ENCODE measurements at places on chromosomes 4 and X.

GRCh38 chr4:142696334-142697122, 149.6 kb downstream of the INPP4B start:
- no peak for DNase-seq

DNA sequence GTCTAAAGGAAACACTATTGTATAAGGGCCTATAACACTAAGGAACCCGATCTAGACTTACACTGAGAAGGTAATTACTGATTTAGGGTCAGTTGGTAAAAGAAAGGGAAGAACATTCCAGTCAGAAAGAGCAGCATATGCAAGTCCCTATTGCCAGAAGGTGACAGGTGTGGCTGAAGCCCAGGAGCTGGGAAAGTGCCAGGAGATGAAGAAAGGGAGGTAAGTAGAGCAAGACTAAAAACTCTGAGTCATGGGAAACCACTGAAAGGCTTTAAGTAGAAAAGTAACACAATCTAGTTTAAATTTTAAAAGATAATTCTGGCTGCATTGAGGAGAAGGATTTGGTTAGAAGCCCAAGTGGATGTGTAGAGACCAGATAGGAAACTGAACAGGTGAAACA, 77.7 kb upstream of the INTU start:
- DNase-seq = no peak

- DNase-seq = no peak
Measured at GRCh38 chr4:78292341-78292740, 235.2 kb downstream of the FRAS1 start.

DNA sequence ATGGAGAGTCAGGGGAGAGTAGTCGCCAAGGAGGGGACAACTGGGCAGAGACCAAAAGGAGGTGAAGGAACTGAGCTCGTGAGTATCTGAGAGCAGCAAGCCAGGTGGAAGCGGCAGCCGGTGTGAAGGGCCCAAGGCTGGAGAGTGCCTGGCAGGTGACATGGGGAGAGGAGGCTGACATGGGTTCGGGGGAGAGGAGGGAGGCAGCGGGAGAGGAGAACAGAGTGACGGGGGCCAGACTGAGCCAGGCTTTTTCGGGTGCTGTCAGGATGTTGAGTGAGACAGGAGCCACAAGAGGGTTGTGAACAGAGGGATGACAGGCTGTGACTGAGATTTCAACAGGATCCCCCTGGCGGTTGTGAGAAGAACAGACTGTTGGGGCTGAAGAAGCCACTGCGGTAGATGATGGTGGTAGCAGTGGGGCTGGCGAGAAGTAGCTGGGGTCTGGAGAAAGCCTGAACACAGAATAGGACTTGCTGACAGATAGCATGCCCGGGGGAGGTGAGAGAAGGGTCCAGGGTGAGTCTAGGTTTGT, 5.7 kb downstream of the ELK1 start:
- DNase-seq = no peak

GRCh38 chrX:136586386-136586785, 54.4 kb downstream of the VGLL1 start:
- DNase-seq = peak; percentile 4

GRCh38 chrX:47562615-47563243, 1.7 kb downstream of the ARAF start:
- DNase-seq = no peak

DNA sequence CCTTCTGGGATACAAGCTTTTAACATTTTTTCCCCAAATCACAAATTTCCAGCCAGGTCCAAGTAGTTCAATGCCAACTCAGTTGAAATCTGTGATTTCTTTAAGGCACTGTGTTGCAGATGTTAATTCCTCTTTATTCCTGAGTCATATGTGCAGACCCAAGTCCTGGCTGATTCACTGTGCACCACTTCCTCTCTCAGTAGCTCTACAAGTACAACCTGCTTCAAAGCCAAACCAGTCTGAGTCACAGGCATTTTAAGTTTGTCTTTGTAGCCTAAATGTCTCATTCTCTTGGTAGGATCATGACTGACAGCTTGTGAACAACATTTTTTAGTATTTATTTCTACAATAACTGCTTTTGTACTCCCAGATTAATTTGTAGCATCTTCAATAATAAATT, 165.6 kb upstream of the S100G start:
- peak; percentile 3 for DNase-seq

- no peak for DNase-seq
Measured at GRCh38 chr4:3372933-3373465, 68.8 kb upstream of the HGFAC start.

DNA sequence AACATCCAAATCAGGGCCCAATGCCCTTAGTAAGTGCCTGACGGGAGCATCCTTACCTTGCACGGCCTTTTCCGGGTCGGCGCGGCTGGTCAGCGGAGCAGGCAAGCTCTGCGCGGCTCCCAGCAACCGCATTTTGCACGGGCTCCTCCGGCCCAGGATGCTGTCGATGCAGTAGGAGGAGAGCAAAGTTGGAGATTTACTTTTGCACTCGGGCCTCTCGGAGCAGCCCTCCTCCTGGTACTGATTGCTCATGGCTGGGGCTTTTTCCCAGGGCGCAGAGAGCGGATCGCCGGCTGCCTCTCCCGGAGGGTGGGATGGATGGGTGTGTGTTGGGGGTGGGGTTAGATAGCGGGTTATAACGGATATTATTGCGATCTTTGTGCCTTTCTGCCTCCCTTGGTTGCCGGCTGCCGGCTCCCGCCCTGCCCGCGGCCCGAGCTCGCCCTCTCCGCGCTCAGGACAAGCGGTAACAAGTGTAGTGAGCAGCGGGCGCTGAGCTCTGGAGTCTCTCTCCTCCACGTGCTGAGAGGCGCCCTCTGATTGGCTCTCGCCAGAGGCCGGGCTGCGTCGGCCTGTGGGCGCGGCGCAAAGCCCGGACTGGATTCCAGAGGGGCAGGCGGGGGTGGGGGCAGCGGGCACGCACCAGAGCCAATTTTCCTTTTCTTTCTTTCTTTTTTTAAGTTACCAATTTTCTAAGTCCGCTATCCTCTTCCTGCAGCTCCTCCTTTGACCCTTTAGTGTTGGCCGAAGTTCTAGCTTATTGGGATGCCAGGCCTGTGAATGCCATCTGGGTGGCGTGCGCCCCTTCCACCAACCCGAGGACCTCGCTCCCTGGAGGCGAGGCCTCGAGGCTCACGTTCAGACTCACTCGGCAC, at the start of gene ARX:
TSS of gene ARX (minus strand) at position 480 of the 875 bp plus-strand sequence. CDS start at position 252, 228 bp downstream.
- no peak for DNase-seq

DNA sequence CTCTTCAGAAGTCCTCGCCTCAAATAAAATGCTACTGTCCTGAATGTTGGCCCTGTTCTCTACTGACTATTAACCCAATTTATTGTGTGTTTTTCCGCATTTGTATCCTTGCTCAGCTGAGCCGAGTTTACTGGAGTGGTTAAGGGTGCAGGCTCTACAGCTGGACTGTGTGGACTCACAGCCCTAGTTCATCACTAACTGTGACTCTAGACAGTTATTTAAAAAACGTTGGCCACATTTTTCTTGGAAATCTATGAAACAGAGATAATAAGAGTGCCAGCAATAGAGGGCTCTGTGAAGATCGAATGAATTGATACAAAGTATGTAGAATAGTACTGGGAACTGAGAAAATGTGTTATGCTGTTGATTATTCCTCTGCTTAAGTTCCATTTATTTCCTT, 2.9 kb upstream of the GUF1 start:
- DNase-seq = no peak

- no peak for DNase-seq
Measured at GRCh38 chr4:147160908-147161513, 215.3 kb upstream of the TTC29 start.

DNA sequence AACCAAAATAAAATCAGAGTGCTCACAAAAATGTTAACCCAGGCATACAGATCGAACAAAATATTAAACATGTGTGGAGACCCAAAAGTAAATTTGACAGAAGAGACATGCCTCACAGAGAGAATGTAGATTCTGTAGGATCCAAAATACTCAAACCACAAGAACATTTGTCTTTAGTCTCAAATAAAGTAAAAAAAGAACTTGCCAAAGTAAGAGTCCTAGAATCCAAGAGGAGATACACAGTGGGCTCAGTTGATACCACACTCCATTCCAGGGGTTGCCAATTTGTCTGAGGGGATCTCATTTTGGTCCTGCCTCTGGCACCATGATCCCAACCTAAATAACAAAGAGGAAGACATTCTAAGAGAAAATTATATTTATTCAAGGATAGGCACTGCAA, 316.4 kb downstream of the GALNTL6 start:
- no peak for DNase-seq

DNA sequence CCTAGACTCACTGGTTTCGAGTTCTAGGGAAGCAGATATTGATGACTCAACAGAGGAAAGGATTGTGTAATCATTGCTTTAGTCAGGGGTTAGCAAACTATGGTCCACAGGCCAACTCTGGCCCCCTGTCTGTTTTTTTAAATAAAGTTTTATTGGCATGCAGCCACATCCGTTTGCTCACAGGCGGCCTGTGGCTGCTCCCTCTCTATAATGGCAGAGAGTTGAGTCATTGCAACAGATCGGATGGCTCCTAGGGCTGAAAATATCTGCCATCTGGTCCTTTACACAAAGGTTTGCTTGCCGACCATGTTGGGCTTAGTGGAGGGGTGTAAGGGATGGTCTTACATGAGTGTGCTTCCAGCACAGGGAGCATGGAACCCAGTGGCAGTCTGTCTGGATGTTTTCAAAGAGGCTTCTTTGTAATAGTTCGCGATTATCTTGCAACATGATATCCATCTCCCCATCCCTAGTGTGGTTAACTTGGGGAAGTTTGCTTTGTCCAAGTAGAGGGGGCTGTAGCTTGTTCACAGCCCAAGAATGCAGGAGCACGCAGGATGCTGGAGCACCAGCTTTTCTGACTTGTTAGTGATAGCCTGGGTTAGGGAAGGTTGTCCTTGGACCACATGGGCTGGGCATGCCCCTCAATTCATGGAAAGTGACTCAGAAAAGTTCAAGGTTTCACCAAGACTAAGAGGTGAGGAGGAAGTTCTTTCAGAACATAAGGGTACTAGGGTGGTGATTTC, 59.3 kb upstream of the CLDN34 start:
- no peak for DNase-seq

DNA sequence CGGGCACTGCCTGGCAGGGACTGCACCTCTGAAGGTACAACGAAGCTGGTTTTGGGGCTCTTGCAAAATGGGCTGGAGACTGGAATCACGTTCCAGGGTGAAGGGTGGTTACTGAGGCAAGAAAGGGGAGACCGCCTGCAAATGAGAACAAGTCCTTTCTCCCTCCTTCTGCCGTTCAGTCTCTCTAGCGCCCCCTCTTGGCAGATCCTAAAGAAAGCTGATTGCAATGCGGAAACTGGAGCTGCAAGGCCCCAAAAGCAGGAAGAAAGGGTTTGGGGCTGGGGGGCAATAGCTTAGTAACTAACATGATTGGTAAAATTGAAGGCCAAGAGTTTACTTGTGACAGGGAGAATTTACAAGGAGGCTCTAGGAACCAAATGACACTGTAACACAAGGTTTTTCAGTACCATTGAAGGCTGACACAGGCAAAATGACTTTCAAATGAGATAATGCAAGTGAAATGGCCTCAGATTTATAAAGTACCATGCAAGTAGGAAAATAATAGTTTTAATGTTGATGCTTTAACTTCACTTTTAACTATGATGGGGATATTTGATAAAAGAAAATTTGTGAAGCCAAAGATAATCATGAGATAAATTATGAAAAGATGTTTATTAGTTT, 222.7 kb upstream of the HAND2 start:
- no peak for DNase-seq

DNA sequence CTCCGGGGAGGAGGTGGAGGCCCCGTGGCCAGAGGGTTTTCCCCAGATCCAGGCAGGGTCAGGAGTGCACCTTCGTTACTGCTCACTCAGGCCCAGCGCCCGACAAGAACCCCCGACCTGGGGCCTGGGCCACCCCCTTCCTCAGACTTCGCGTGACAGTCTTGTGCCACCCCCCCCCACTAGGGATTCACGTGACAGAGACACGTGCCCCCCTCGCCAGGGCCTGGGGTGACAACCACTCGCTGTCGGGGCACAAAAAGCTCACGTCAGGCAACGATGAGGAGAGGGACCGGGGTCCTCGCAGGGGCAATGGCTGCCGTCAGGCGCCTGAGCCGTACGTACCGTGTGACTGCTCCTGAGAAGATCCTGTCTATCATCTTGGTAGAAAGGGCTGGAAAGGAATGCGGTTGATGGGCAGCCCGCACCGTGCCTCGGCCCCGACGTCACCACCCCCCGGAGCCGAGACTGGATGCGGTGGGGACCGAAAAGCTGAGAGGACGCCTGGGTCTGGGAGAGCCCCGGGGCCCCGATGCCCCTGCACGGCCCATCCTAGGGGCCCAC, 23.0 kb upstream of the GTPBP6 start:
- DNase-seq = no peak

DNA sequence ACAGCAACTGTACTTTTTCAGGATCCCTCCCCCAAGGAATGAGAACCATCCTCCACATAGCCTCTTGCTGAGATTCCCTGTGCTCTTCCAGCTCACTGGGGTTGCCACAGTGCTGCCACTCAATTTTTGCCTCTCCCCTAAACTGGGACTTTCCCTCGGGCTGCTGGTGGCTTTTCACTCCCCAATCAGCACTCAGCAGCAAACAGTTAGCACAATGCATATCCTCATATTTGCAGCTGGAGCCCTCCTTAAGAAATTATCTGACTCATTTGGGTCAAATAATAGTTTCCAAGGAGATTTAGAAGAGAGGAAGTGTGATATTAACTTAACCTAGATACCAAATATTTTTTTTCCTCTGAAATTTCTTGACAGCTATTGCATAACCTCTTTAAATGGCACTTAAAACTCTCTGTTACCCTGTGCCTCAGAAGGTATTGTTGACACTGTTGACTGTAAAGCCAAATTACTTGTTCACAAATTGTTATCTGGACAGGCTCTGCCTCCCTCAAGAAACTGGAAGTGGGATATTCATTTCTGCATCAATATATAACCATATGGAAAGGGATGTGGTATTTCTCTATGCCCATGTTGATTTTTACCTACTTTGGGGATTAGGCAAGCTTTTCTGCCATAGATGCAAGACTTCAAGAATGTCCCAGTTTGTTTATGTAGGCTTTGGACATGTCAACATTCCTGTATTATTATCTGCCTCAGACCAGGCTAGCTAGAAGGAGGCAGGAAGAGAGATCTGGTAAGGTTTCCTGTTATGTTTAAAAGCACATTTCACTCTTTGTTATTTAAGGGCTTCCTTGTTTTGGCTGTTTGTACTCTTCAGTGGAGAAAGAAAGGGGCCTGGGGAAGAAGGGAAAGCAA, 58.0 kb downstream of the SEPTIN11 start:
- DNase-seq = no peak

GRCh38 chr4:90181644-90182043, 54.5 kb downstream of the CCSER1 start:
- DNase-seq = no peak

DNA sequence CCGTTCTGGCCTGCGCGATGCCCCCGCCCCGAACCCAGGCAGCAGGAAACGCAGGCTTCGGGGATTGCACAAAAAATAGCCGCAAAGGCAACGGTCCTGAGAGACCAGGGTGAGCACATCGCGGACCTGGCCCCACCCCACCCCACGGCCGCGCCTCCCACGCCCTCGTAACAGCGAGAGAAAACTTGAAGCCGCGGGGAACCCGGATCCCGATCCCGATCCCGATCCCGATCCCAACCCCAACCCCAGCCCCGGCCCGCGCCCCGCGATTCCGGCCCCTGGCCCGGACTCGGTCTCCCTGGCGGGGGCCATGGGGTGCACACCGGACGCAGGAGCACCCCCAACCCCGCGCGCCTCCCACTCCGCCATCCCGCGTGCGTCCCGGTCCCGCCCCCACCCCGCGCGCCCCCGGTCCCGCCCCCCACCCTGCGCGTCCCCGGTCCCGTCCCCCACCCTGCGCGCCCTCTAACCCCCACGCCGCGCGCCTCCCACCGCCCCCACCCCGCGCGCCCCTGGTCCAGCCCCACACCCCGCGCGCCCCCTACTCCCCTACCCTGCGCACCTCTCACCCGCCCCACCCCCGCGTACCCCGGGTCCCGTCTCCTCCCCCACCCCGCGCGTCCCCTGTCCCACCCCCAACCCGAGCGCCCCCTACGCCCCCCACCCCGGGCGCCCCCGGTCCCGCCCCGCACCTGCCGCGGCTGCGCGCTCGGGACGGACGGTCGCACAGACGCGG, 29.0 kb downstream of the NOP14 start:
- DNase-seq = peak; percentile 35
